ENCODE measurements at places on chromosomes 6 and 20.

GRCh38 chr6:105382958-105383357, 19.9 kb downstream of the PREP start:
- no peak for DNase-seq

DNA sequence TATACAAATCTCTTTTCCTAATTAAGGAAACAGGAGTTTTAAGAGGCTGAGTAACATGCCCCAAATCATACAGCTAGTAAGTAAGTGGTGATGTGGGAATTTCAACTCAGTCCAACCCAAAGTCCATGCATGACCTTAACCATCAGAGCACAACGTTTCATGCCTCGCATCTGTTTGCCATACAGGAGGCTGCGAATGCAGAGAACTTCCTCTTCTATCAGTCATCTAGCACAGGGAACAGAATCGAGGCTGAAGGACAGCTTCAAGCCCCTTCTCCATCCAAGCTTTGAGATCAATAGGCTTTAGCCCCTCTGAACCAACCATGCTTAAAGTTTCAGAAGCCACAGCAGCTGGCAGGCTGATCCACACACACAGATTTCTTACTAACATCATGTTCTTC, 113.2 kb downstream of the MAFB start:
- DNase-seq: no peak

DNA sequence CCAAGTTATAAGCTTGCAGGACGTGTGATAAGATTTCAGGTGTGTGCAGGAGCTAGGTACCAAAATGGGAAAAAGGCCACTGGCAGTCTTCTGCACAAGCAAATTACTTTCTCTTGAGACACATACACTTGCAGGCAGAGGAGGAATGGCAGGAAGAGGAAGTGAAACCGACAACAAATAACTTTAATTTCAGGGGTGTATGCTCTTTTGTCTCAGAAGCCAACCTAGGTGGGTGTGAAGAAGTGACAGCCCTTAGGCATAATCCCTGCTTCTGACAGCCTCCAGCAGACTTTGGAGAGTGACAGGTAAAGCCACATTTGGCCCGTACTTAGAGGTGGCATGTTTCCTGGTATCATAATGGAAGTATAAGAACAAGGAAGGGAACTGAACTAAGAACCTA, 118.8 kb upstream of the TRAF3IP2 start:
- DNase-seq: no peak

- DNase-seq: no peak
Observed at GRCh38 chr20:37317994-37318640, 27.8 kb upstream of the SRC start.

GRCh38 chr6:49543087-49543858, 7.2 kb upstream of the C6orf141 start:
- DNase-seq: no peak

GRCh38 chr6:140446241-140446640, 1071.8 kb upstream of the CITED2 start:
- DNase-seq: no peak

- no peak for DNase-seq
Observed at GRCh38 chr20:4814696-4815252, 93.1 kb downstream of the PRND start.

GRCh38 chr20:49508435-49509199, 26.1 kb upstream of the KCNB1 start:
- peak; percentile 27 for DNase-seq

- no peak for DNase-seq
Observed at GRCh38 chr20:62482974-62483373, 7.2 kb upstream of the GATA5 start.

DNA sequence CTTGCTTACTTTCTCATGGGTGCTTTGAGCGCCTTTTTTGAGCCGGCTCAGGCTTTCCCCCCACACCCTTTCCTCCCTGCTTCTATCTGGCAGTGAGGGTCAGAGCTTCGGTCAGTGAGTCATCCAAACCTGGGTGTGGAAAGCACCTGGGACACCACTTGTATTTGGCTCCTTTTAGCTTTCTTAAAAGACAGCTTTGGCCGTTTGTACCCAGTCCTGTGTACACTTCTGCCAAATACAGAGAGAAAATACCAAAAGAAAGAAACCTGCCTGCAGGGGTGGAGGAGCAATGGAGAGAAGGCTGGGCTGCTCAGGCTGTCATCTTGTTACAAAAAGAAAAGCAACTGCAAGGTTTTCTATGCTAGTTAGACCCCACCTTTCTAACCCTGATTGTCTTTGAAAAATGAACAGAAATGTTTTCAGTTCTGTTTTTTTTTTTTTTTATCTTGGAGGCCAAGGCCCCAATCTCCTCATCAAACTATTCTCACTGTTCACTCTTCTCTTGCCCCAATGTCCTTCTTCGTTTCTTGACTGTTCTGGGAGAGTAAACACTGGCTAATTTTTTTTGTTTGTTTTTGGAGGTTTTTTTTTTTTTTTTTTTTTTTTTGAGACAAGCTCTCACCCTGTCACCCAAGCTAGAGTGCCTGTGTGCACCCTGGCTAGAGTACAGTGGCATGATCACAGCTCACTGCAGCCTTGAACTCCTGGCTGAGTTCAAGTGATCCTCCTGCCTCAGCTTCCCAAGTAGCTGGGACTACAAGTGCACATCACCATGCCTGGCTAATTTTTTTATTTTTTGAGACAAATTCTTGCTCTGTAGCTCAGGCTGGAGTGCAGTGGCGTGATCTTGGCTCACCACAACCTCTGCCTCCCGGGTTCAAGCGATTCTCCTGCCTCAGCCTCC, 76.4 kb downstream of the SSR1 start:
- DNase-seq: no peak

DNA sequence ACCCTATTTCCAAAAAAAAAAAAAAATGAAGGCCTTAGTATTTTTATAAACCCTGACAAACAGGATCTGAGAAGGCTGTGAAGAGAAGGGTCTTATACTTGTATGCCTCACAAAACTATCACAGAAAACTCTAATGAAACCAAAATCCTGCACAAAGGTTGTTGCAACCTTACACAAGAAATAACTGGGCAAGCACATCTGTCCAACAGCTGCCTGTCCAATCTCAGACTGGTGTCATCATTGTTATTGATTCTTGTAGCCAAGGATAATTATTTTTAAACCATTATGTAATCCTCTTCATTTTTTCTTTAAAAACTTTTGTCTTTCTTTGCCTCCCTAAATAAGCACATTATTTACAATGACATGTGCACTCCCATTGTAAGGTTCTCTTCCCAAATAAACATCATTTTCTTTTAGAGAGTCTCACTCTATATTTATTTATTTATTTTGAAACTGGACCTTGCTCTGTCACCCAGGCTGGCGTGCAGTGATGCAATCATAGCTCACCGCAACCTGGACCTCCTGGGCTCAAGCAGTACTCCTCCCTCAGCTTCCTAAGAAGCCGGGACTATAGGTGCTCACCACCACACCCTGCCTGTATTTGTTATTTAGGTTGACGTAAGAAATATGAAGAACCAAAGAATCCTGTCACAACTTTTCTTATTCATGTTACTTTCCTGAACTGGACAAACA, 697.1 kb downstream of the DOK5 start:
- DNase-seq: no peak

DNA sequence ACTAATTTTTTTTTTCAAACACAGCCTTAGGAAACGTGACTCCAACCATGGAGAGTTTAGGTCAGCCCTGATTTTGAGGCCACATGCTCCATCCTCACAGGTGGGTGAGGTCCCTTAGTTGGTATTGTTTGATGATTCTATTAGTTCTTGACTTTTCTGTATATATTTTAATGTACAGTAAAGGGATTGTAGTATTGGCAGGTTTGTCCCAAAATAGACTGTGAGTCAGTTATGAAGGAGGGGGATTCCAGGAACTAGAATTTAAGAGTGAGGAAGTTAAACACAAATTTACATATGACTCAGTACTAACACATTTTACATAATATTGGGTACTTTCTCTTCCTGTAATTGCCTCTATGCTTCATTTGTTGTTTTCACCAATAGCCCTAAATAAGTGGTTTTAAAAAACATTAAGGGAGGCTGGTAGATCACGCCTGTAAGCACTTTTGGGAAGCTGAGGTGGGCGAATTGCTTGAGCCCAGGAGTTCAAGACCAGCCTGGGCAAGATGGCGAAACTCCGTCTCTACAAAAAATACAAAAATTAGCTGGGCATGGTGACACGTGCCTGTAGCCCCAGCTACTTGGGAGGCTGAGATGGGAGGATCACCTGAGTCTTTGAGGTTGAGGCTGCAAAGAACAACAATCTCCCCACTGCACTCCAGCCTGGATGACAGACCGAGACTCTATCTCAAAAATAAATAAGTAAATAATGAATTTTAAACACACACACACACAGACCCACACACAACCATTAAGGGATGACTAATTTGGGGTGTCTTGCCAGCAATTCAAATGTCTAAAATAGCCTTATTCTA, 81.8 kb downstream of the SGK1 start:
- DNase-seq: no peak

- no peak for DNase-seq
Observed at GRCh38 chr6:113381232-113381631, 475.9 kb upstream of the MARCKS start.

DNA sequence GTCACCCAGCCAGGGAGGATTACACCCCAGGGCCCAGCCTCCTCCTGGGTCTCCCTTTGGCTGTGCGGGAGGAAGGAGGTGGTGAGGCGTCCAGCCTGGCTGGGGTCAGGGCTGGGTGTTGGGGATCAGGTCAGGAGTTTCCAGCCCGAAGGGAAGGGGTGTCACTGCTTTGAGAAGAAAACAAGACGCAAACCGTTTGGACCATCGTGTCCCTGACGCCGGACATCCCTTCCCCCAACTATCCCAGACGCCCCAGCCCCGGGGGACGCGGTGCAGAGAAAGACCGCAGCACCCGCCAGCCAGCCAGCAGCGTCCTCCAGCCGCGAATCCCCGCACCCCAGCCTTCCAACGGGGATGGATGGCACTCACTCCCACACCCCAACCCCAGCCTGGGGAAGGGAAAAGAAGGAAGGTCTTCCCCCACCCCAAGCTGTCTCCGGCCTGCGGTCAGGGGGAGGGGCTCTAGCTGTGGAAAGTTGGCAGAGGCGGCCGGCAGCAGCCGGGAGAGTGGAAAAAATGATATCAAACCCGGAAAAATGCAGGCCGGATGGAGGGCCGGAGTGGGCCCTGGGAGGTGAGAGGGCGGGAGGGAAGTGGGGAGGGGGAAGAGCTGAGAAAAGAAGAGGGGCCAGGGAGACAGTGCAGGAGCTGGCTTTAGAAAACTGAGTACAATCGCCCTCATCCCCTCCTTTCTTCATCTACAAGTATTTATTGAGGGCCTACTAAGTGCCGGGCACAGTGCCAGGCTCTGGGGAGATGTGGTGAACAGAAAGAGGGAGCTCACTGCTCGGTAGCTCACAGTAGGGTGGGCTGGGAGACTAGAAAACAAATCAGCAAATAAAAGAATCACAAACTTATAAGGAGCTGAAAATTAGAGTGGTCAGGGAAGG, 10.6 kb downstream of the REM1 start:
- peak; percentile 98 for DNase-seq

DNA sequence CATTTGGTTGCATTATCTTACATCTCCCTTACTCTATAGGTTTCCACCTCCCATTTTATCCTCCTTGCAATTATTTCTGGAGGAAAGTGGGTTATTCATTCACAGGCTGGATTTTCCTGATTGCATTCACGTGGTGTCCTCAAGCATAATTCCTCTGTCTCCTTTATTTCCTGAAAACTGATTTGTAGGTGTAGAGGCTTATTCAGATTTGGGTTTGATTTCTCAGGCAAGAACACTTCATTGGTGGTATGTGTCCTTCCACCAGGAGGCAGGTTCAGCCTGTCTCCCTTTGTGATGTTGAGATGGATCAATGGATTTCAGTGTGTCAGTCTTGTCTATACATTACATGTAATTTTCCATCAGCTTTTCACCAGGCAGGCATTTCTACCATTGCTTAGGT, 17.3 kb downstream of the DNPH1 start:
- DNase-seq: peak; percentile 63

GRCh38 chr6:33416386-33417127, 1.4 kb downstream of the CUTA start:
- DNase-seq: no peak

DNA sequence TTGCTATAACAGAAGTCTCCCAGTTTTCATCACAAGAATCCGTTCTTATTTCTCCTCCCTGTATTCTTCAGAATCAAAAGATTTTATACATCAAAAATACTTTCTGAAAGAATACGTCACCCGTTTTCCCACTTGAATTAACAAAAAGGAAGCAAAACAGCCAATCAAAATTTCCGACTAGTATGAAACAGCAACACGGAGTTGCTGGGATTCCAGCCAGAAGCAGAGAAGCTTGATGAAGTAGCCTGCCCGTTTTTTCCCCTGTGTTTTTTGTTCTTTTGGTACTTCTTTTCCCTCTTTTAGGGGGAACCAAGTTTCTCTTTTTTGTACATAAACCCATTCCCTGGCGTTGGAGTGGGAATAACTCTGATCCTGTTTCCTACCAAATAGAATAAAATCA, 14.6 kb downstream of the TXLNB start:
- DNase-seq: peak; percentile 50

DNA sequence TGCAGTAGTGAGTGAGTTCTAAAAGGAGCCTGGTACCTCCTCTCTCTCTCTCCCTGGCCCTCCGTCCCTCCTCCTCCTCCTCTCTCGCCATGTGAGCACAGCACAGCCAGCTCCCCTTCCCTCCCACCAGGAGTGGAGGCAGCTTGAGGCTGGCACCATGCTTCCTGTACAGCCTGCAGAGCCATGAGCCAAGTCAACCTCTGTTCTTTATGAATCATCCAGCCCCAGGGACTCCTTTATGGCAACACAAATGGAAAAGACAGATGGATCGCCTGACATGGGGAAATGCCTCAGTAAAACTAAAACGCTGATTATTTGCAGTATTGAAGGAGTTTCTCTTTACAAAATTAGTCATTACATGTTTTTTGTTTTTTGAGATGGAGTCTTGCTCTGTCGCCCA, 233.7 kb upstream of the ARID1B start:
- DNase-seq: no peak

- DNase-seq: no peak
Observed at GRCh38 chr6:165090242-165090641, 219.2 kb downstream of the C6orf118 start.

GRCh38 chr6:98014442-98015201, 731.6 kb upstream of the MMS22L start:
- no peak for DNase-seq

DNA sequence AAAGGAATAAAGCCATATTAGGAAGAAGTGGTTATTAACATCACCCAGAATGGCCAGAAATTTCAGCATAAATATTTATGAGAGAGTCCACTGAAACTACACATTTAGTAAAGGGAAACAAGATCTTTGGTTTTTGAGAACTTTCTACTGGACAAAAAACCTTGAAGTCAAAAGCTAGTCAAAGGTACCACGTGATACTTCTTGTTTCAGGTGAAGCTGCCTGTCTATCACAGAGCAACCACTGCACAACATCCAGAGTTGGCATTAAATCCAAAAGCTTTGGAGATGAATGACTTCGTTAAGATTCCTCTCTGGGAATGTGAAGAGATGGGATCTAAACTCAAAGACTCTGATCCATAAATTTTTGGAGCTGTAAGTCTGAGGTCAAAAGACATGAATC, 137.0 kb downstream of the KCNQ5 start:
- DNase-seq: no peak

DNA sequence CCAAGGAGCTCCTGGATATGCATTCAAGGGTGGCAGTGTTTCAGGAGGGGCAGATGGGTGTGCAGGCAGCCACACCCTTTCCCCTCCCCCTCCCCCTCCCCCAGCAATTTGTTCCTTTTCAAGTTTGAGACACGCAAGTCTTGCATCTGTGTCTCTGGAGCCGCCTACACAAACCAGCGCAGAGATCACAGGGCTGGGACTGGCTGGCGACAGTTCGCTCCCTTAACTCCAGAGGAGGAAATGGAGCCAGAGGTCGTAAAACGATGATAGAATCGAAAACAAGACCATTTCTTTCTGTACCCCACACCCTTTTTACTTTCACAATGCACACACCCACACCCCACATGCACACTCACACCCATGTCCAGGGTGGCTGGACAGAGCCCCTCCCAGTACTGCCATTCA, 163.1 kb downstream of the LY86 start:
- no peak for DNase-seq

All from lung (tissue), 17 donors.